SJSA1 (cell line): ENCODE measurements at places on chromosomes 16 and 17.

DNA sequence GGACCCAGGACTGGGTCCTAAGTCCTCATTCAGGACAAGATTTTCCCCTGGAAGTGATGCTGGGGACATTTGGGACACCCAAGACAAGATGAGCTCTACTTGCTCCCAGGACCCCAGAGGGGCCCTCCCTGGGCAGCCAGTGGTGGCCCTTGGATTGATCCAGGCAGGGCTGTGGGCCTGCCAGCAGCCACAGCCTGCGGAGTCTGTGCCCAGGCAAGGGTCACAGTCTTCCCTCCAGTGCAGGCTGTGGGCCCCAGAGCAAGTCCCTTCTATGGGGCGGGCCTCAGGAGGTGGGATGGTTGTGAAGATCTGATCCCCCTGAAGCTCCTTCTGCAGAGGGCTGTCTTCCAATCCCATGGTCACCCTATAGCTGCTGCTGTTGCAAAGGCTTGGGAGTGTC, 12.6 kb downstream of the CA7 start:
- no peak overlapping the region for H3K27ac ChIP-seq
- H3K4me1 ChIP-seq = peaks cover 5% of the 10 kb centered on the region; the same call in 1 of the 2 replicates
- DNase-seq = no peak
- no peak overlapping the region for H3K4me3 ChIP-seq

GRCh38 chr16:68355447-68356248, 44.8 kb downstream of the PRMT7 start:
- no peaks in the 10 kb centered on the region for H3K4me1 ChIP-seq
- H3K27ac ChIP-seq = no peak overlapping the region
- no peak overlapping the region for H3K4me3 ChIP-seq
- no peaks in the 10 kb centered on the region for H3K27me3 ChIP-seq
- DNase-seq = no peak

DNA sequence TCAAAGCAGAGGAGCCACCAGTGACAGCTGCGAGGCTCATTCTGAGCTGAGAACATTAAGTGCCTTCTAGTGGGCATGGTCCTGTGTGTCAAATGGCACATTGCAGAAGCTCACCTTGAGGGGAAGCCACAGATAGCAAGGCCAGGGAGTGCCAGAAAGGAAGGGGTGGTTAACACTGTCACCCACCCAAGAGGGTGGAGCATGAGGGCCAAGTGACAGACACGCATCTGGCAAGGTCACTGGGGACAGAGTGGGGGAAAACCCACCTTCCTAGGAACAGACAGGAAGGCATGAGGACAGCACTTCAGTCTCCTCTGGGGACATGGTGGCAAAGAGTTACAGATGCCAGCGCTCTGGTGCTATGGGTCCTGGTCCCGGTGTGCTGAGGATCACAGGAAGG, 22.1 kb downstream of the NUBP1 start:
- H3K27me3 ChIP-seq = no peaks in the 10 kb centered on the region
- no peak for DNase-seq
- H3K27ac ChIP-seq = no peak overlapping the region

GRCh38 chr16:85199069-85199725, 86.9 kb upstream of the CIBAR2 start:
- DNase-seq = peak; percentile 58
- H3K36me3 ChIP-seq = no peaks in the 10 kb centered on the region
- H3K27ac ChIP-seq = no peak overlapping the region
- H3K4me1 ChIP-seq = peaks cover 35% of the 10 kb centered on the region
- no peaks in the 10 kb centered on the region for H3K27me3 ChIP-seq

GRCh38 chr16:10128397-10129258, 53.6 kb downstream of the GRIN2A start:
- DNase-seq = no peak
- H3K27me3 ChIP-seq = no peaks in the 10 kb centered on the region
- no peak overlapping the region for H3K4me3 ChIP-seq

- H3K4me1 ChIP-seq = no peaks in the 10 kb centered on the region
- H3K4me3 ChIP-seq = no peak overlapping the region
- H3K27me3 ChIP-seq = no peaks in the 10 kb centered on the region
- peaks cover 26% of the 10 kb centered on the region for H3K36me3 ChIP-seq
- DNase-seq = no peak
Measured at GRCh38 chr17:31260151-31260550, 36.9 kb downstream of the OMG start.

GRCh38 chr17:49621946-49622529, 46.4 kb downstream of the NXPH3 start:
- H3K27ac ChIP-seq = no peak overlapping the region
- no peaks in the 10 kb centered on the region for H3K27me3 ChIP-seq
- peaks cover 62% of the 10 kb centered on the region for H3K36me3 ChIP-seq
- no peak overlapping the region for H3K4me3 ChIP-seq

DNA sequence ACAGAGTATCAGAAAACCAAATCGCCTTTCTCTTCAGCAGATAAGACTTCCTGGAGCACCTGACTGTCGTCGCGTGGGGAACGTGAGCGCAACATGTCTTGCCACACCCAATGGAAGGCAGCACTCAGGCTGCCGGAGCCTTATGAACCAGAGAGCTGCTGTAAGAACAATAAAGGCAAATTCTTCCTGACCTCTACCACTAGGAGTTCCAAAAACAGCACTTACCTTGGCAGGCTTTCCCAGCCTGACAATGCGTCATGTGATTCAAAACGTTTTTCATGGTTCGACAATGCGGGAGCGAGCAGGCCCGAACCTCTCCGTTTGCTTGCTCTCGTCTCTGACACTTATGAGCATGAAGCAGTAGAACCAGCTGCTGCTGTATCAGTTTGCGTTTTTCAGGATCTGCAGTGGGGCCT, 75.8 kb upstream of the TRAP1 start:
- H3K36me3 ChIP-seq = peaks cover 54% of the 10 kb centered on the region
- H3K4me3 ChIP-seq = no peak overlapping the region
- H3K27me3 ChIP-seq = no peaks in the 10 kb centered on the region
- H3K4me1 ChIP-seq = peaks cover 4% of the 10 kb centered on the region; the same call in 1 of the 2 replicates
- DNase-seq = no peak

GRCh38 chr17:73160980-73161630, 3.7 kb upstream of the SSTR2 start:
- peaks cover 47% of the 10 kb centered on the region for H3K27me3 ChIP-seq
- peaks cover 18% of the 10 kb centered on the region for H3K4me1 ChIP-seq
- no peak overlapping the region for H3K27ac ChIP-seq
- no peak for DNase-seq
- no peak overlapping the region for H3K4me3 ChIP-seq

- no peaks in the 10 kb centered on the region for H3K27me3 ChIP-seq
- DNase-seq = peak; percentile 20
- H3K4me1 ChIP-seq = peaks cover 36% of the 10 kb centered on the region
- peaks cover 3% of the 10 kb centered on the region for H3K36me3 ChIP-seq
- H3K4me3 ChIP-seq = no peak overlapping the region
Measured at GRCh38 chr16:20868890-20869289, 31.3 kb downstream of the DCUN1D3 start.

- H3K27ac ChIP-seq = no peak overlapping the region
- H3K36me3 ChIP-seq = no peaks in the 10 kb centered on the region
- DNase-seq = no peak
- no peaks in the 10 kb centered on the region for H3K27me3 ChIP-seq
- H3K4me3 ChIP-seq = no peak overlapping the region
Measured at GRCh38 chr16:12214509-12214908, 238.0 kb downstream of the SNX29 start.

DNA sequence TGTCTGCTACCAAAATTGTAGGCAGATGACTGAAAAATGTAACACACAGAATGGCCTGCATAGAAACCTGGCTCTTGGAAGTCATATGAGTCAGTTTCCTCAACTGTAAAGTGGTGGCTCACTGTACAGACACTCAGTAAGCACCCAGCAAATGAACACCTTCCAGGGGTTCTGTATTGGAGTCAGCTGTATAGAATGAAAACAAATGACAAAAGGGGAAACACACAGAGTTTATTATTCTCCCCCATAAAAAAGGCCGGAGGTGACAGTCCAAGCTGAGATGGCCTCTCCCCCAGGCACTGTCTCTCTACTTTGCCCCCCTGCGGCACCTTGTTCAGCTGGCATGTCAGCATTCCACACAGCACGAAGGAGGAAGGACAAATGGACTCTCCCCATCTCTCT, 6.2 kb upstream of the MEOX1 start:
- no peaks in the 10 kb centered on the region for H3K27me3 ChIP-seq
- no peaks in the 10 kb centered on the region for H3K36me3 ChIP-seq
- no peak overlapping the region for H3K27ac ChIP-seq
- H3K4me1 ChIP-seq = peaks cover 24% of the 10 kb centered on the region

DNA sequence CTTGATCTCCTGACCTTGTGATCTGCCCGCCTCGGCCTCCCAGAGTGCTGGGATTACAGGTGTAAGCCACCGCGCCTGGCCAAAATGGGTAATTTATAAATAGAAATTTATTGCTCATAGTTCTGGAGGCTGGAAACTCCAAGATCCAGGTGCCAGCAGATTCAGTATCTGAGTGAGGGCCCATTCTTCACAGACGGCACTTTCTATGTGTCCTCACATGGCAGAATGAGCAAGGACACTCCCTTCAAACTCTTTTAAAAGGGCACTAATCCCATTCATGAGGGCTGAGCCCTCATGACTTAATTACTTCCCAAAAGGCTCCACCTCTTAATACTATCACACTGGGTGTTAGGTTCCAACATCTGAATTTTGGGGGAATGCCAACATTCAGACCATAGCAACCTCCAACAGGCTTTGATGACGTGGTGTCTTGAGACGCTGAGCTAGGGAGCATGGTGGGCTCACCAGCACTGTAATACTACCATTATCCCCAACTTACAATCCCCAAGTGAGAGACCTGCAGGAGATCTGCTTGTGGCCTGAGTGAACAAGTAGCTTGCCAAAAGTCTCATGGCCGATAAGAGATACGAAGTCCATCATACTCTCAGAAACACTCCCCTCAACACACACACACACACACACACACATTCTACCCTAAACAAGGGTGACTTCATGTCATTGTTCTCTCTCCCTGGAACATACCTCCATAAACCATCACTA, 8.5 kb downstream of the CMTM4 start:
- no peaks in the 10 kb centered on the region for H3K36me3 ChIP-seq
- no peak overlapping the region for H3K27ac ChIP-seq
- H3K4me1 ChIP-seq = no peaks in the 10 kb centered on the region
- H3K27me3 ChIP-seq = no peaks in the 10 kb centered on the region

DNA sequence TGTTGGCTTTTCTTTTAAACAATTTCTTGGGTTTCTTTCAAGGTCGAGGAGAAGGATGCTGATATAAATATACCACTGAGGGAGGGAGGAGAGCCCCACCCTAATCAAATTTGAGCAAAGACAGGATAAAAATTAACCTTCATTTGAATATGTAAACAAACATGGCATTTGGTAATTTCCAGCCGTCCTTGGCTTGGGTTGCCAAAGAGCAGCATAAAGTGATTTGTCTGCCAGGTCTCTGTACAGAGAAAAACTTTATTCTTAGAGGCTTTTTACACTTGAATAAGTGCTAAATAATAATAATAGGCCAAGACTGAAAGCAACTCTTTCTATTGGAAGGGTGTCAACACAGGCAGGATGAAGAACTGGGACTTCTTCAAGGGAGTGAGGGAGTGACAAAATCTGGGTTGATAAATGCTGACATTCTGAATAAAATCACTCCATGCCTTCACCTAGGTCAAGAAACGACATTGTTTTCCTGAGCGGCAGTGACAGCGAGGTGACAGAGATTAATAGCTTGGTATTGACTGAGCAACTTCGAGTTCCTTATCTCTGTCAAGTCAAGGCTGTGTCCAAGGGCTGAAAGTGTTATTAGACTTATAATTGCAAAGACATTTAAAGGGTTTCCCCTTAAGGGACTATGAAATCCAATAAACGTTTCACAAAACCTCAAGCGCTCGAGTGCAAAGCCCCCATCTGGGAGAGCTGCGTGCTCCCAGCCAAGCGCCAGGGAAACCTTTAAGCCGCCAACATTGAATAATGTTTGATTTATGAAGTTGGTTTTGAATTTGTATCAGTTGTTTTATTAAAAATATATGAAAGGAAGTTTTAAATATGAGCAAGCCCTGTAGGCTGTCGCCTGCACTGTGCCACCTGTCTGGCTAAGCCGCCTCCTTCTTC, 269.5 kb upstream of the N4BP1 start:
- no peaks in the 10 kb centered on the region; the same call in 1 of the 2 replicates for H3K27me3 ChIP-seq
- no peak overlapping the region for H3K27ac ChIP-seq
- no peaks in the 10 kb centered on the region for H3K36me3 ChIP-seq
- H3K4me3 ChIP-seq = no peak overlapping the region
